ENCODE measurements at places on chromosomes 16 and 17.

- DNase-seq = no peak
Measured at GRCh38 chr17:40209404-40210093, 9.6 kb upstream of the WIPF2 start.

DNA sequence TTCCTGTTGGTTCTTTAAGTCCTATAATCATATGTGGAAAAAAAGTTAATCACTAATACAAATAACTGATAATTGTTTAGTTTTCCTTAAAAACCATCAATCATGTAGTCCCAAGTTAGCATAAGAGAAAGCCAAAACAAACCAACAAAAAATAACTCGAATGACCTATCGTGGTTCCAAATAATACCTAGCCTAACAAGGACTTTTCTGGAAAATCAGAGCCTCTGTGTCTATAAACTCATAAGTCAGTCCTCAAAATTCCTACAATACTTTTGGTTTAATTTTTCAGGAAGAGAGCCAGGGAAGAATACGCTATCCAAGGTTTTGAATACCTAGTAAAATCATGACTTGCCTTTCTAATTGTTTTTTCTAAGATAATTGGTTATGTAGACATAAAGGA lies 975.3 kb upstream of the SOX9 start:
- DNase-seq = no peak

GRCh38 chr17:77951123-77951522 lies 7.4 kb upstream of the TNRC6C start:
- no peak for DNase-seq

- DNase-seq = no peak
Measured at GRCh38 chr17:4522661-4523060, 24.0 kb downstream of the SPNS2 start.

- peak; percentile 92 for DNase-seq
Measured at GRCh38 chr17:29591737-29592608, 959 bp upstream of the ANKRD13B start.

- peak; percentile 80 for DNase-seq
Measured at GRCh38 chr16:88508868-88509748, 56.0 kb downstream of the ZFPM1 start.

DNA sequence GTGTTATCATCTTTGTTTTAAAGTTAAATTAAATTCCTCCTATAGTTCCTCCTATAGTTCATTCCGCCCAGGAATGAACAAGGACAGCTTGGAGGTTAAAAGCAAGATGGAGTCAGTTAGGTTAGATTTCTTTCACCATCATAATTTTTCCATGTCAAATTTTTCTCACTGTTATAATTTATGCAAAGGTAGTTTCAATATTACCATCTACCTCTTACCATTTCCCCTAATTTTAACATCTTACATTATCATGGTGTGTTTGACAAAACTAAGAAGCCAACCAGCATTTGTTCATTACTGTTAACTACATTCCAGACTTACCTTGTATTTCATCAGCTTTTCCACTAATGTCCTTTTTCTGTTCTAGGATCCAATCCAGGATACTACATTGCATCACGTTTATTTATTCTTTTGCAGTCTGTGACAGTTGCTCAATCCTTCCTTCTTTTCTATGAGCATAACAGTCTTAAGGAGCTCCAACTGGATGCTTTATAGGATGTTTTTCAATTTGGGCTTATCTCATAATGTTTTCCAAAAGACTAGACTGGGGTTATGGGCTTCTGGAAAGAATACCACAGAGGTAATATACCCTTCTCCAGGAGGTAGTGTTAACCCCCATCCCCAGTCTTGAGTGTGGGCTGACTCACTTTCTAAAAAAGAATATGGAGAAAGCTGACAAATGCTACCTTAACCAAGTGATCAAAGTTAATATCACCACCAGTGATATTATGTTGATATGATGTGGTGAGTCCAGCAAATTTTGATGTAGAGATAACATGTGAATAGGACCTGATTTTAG lies 158.5 kb downstream of the PPM1E start:
- no peak for DNase-seq

DNA sequence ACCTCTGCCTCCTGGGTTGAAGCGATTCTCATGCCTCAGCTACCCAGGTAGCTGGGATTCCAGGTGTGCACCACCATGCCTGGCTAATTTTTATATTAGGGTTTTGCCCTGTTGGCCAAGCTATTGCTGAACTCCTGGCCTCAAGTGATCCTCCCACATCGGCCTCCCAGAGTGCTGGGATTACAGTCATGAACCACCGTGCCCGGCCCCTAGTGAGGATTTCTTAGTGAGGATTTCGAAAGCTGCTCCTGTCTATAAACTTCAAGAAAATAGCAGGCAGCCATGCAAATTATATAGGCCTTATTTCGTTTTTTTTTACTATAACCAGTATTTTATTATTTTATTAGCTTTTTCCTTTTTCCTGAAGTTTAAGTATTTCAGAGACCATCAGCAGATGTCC lies 41.6 kb downstream of the EPN2 start:
- DNase-seq = no peak

- DNase-seq = no peak
Measured at GRCh38 chr17:21166595-21167210, 39.9 kb downstream of the DHRS7B start.

DNA sequence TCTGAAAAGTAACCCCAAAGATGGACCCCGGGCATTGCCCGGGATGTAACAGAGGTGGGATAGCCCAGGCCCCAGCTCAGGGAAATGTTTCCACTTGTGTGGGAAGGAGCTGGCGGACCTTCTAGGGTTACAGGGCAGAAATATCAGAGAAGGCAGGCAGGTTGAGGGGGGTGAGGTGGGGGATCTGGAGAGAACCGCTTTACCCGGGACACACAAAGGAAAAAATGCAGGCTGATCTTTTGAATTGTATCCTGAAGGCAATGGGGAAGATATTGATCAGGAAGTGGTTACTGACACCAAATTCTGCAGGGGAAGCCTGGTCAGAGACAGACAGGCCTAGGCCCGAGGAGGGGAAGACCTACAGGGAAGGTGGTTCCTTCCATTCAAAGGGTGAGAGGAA lies 3.5 kb downstream of the SLC47A1 start:
- no peak for DNase-seq

Measured in hematopoietic multipotent progenitor cell treated with erythropoietin and hydrocortisone succinate and interleukin-3 and kit ligand, for 4 days (in vitro differentiated cells).